Pulmonary artery endothelial cell (primary cell): ENCODE measurements at places on chromosomes 3 and 15.

GRCh38 chr3:107670986-107671385, 148.2 kb downstream of the BBX start:
- no peak for DNase-seq

DNA sequence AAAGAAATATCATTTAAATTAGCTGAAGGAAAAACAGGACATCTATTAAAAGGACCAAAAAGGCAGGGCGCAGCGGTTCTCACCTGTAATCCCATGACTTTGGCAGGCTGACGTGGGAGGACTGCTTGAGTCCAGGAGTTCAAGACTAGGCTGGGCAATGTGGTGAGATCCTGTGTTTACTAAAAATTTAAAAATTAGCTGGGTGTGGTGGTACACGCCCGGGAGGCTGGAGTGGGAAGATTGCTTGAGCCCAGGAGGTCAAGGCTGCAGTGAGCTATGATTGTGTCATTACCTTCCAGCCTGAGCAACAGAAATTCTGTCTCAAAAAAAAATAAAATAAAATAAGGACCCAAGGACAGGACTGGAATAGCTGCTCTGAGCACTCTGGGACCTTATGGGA, 16.2 kb upstream of the HERC1 start:
- DNase-seq, result no peak

DNA sequence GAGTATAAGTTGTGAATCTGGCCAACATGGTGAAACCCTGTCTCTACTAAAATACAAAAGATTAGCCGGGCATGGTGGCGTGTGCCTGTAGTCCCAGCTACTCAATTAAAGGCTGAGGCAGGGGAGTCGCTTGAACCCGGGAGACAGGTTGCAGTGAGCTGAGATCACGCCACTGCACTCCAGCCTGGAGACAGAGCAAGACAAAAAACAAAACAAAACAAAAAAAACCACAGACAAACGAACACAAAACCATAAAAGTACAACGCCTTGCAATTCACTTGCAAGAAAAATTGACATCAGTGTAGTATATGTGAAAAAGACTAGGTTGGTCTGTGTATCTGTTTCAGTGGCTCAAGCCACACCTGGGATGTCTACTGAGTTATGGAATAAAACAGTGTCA, 29.9 kb upstream of the CCDC80 start:
- DNase-seq, result no peak

DNA sequence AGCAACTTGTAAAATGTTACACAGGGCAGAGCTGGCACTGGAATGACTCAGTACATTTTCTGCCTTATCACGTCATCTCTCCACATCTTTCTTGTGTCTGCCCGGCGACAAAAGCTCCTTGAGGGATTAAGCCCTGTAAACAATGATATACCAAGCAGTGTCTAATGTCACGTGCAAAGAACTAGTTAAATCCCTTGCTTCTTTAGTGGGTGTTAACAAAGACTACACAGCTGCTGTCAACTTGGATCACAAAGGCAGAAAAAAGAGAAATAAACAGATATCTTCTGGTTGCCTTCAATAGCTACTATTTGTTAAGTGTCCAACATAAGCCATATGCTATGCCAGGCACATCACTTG, 48.1 kb upstream of the FRMD4B start:
- DNase-seq, result no peak
